ENCODE measurements at places on chromosomes 6 and 20.

DNA sequence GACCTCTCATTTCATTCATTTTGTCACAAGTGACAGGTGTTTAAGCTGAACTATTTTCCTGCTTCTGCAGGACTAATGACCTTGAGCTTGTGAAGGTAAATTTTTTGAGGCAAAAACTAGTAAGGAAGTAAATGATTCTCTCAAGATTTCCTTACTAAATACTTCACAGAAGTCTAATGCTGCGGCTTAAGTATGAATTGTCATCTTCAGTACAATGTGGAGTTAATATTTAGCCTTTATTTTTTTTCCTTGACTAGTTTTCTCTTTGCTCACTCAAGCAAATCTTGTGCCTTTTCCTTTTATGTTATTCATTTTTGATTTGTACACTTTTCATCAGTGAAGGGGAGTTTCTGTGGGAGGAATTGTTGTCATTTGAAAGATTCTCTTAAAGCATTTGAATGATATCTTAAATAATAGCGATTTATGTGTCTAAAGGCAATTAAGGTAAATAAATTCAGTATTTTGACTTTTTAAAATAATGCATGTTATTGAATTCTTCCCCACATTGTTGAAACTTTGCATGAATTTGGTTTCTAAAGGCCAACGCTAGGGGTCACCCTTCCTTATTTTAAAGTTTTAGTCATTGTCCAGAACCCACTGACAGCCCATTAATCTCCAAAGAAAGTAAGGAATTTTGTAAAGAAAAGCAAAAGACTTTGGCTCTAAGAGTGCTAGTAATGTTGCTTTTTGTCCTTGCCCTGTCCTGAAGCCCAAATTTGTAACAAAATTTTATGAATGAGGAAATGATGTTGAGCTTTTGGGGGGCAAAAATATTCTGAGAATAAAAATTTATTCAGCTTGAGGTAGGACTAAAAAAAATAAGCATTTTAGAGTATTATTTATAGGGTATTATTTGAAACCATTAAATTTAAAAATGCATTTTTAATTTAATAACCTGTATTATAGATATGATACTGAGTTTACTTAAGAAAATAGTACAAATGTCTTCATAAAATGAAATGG, 157.4 kb upstream of the LAMA2 start:
- peak; percentile 33 for DNase-seq

- peak; percentile 91 for DNase-seq
Measured at GRCh38 chr20:37994512-37994911, 38.7 kb downstream of the TTI1 start.

- peak; percentile 40 for DNase-seq
Measured at GRCh38 chr6:90631046-90631445, 44.2 kb upstream of the MAP3K7 start.

- peak; percentile 22 for DNase-seq
Measured at GRCh38 chr6:138722425-138723371, 50.9 kb upstream of the CCDC28A start.

GRCh38 chr6:87667032-87667431, 35.0 kb downstream of the AKIRIN2 start:
- no peak for DNase-seq

DNA sequence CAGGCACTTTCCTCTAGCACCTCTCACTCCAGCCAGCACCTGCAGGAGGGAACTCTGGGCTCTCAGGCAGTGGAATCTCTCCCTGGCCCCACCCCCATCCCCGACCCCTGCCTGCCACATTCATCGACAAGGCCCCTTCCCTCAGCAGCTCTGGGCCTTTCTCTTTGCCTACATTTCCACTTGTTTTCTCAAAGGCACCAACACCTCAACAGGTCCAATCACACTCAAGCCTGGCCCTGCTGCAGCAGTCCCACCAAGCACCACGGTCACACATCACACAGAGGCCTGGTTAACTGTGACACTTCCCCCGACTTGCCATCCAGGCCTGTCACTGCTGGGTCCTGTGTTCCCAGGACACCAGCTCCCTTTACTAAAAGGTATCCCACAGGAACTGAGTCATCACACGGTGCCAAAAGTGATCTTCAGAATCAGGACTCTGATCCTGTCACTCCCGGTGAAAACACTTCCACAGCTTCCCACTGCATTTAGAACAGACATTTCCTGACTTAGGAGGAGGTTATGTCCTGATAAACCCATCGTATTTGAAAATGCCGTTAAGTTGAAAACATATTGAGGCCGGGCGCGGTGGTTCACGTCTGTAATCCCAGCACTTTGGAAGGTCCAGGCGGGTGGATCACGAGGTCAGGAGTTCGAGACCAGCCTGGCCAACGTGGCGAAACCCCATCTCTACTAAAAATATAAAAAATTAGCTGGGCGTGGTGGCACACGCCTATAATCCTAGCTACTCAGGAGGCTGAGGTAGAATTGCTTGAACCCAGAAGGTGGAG, 54.9 kb downstream of the MYH7B start:
- DNase-seq: no peak

DNA sequence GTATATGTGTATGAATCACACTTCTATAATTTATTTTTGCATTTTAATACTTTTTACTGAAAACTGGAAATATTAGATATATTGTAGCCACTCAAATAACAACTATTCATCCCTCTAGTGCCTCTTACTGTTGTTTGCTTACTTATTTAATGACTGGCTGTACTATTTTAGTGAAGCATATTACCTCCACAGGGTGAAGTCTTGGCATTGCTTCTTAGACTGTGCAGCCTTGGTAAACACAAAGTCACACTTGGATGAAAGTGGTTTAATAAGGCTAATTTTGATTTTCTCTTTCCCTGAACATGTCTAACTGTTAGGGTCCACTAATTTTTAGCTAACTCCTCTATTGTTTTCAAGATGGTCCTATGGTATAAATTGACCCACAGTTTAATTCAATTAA, 1043.2 kb upstream of the ADGRB3 start:
- DNase-seq: no peak

DNA sequence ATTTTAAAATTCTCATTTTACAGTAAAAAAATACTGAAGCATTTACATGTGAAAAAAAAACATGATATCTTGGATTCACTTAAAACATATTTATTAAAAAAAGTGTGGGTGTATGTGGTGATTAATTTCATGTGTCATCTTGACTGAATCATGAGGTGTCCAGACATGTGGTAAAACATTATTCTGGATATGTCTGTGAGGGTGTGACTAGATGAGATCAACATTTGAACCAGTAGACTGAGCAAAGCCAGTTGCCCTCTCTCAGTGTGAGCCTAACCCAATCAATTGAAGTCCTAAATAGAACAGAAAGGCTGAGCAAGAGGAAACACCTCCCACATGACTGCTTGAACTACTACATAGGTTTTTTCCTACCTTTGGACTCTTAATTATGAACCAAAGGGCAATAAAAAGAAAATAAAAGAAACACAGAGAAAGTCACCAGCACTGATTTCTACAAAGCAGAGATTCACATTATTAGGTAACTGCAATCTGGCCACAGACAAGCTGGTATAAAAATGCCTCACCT, 90.5 kb upstream of the VGLL2 start:
- peak; percentile 95 for DNase-seq

DNA sequence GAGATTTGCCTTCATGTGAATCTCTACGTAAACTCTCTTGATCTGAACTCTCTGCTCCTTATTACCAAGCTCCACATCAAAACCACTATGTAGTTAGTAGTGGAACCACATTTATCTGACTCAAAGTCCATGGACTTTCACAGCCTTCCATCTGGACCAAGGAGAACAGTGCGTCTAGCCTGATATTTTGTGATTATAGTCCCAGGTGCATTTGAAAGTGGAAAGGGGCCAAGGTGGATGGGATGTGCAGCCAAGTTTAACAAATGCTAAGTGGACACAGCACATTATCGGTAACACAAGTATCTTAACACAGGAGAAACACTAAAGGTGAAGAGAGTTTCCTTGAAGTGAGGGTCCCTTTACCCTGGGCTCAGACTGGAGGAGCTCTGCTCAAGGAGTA, 281.2 kb upstream of the SGK1 start:
- no peak for DNase-seq

DNA sequence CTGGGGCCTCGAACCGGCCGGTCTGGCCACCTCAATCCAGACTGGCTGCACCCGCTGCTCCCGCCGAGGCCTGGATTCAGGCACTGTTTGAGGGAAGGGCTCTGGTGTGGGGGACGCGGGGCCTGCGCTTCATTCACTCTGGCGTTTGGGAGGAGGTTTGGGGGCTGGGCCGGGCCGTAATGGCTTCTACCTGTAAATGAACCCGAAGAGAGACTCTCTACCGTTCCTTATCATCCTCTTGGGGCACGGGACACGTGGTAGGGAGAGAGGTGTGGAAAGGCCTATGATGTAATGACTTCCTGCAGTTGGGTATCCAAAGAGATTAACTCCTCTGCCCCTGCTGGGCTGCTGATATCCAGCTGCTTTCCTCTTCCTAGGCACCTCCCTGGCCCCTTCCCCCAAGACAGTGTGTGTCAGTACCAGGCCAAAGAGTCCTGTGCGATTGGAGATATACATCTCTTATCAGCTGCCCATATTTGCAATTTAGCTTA, 1.8 kb downstream of the FOXO3 start:
- peak; percentile 90 for DNase-seq

GRCh38 chr20:23794841-23795240, 31.7 kb downstream of the CST2 start:
- DNase-seq: no peak

- no peak for DNase-seq
Measured at GRCh38 chr20:11895861-11896387, 21.8 kb upstream of the BTBD3 start.

GRCh38 chr6:14824484-14825275, 421.2 kb upstream of the JARID2 start:
- no peak for DNase-seq

DNA sequence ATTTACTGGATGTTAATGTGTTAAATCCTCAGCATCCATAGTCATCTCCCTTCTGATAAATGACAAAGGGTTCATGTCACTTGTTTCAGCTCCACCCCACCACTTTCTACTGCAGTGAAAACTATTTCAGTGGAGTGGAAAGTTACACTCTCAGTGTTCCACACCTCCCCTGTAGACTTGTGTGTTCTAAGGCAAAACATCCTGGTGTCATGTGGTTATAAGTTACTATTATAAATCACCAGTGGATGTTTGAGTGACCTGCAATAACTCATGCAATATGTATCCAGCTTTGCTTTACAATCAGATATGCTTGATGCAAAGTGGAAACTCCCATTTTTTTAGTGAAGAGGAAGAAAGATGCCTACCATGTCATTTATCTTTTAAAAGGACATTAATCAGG, 82.1 kb upstream of the LTV1 start:
- no peak for DNase-seq

DNA sequence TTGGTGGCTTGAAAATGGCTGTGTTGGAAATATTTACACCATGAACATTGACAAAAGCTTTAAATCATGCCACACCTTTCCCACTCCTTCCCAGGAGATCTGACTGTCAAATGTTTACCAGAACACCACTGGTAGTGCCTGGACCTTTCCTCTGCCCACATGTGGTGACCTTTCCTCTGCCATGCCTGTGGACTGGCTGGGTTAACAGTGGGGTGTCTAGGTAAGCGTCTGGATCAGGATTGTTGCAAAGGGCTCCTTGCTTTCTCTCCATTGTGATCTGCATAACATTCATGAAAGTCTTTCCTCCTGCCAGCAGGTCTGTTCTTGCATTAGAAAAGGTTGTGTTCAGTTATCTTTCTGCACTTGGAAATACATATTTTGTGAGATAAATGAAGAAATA, 572.7 kb downstream of the DHX35 start:
- no peak for DNase-seq

GRCh38 chr20:62583424-62583920, 58.8 kb upstream of the SLCO4A1 start:
- no peak for DNase-seq

GRCh38 chr6:42260972-42261371, 43.3 kb upstream of the MRPS10 start:
- no peak for DNase-seq

DNA sequence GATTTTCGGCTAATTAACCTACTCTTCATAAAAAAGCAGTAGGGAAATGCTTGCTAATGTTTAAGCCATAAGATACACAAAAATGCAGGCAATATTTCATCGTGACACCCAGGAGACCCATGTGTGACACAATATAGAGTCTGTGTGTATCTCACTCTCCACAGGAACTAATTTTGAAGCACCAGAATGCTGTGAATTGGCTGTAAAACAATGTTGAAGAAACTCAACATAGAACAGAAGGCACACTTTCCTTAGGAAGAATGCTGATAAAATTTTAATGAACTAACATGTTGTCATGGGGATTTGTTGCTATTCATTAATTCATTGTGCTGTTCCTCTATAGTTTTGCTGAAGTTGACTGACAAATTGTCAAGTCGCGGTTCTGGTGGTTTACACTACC, 249.4 kb upstream of the TFAP2D start:
- DNase-seq: no peak

DNA sequence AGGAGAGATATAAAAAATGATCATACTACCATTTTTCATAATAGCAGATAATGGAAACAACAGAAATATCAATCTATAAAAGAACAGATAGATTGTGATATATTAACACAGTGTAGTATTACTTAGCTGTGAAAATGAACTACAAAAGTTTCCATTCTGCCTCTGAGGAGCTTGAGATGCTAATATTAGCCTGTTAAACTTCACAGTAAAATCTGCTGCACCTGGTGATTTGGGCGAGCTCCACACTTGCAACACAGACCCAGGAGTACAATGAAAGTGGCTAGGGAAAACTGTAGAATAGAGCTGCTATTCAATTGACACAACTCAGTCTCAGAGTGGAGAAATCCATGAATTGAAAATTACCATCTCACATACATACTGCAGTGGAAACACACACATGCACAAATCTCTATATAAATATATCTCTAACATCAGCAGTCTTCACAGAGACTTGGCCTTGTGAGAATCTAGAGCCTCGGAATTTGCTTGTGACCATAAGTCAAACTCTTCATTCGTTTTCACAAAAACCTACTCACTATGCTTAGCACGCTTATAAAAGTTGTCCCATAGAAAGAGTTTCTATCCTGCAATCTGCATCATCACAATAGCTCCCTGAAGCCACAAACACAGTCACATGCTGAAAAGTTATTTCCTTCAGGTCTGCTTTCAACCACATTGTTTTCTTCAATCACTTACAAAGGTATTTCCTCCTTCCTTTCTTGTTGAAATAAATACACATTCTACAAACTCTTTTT, 133.0 kb downstream of the PAK5 start:
- DNase-seq: no peak

GRCh38 chr6:15421945-15422733, 176.3 kb downstream of the JARID2 start:
- no peak for DNase-seq

DNA sequence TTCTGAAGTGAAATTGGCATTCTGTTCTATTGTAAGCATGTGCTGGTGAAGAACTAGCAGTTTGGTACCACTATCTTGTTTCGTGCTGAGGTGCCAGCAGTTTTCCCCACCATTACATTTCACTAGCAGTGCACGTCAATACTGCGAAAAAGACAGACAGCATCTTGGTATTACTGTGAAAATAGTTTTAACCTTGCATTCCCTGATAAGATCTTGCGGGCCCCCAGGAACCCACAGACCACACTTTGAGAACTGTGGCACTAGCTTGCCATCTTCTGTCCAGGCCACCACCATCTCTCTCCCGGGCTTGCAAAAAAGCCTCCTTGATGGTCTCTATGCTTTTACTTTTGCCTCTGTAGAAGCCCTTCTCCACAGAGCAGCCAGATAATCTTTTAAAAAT, 185.7 kb downstream of the BACH2 start:
- DNase-seq: no peak
